ENCODE measurements at places on chromosomes 7 and 10.

GRCh38 chr10:8967061-8967460 is 912.6 kb downstream of the GATA3 start:
- H3K27me3 ChIP-seq = no peaks in the 10 kb centered on the region
- no peak for DNase-seq
- no peak overlapping the region for H3K27ac ChIP-seq

DNA sequence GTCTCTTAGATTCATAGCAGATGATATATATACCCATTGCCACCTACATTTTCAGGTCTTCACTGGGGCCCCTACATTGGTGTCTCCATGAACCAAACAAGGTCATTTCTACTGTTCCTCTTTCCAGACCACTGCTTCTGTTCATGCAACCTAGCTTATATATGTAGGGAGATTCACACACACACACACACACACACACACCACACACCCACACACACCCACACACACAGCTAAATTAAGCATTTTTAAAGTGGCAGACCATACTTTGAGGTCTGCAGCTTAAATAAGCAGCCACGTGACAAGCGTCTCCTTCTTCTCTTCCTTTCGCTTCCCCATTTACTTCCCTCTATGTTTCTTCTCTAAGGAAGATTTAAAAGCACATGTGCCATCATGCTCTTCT is 70.0 kb upstream of the CC2D2B start:
- no peaks in the 10 kb centered on the region for H3K27me3 ChIP-seq
- no peak overlapping the region for H3K27ac ChIP-seq
- no peaks in the 10 kb centered on the region for H3K4me1 ChIP-seq

GRCh38 chr10:124518366-124518765 is 56.7 kb downstream of the LHPP start:
- H3K36me3 ChIP-seq = peaks cover 4% of the 10 kb centered on the region
- H3K27ac ChIP-seq = no peak overlapping the region
- H3K4me1 ChIP-seq = peaks cover 10% of the 10 kb centered on the region
- no peak for DNase-seq

DNA sequence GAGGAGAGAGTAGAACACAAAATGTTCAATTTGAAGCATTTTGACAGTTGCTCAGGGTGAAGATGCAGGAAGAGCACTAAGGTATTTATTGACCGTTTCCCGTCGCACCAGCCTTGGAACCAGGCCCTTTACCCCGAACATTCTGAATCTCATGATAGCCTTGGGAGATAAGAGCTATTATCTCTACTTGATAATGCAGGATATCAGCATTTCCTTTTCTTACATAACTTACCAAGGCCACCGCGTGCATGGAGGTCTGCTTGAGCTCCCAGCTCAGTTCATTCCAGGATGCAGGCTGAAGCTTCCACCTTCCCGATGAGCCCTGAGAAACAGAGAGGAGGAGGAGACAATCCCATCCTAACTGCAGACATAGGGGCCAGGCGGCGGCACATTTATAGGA is 324.2 kb upstream of the COBL start:
- peaks cover 3% of the 10 kb centered on the region for H3K4me1 ChIP-seq
- H3K27ac ChIP-seq = no peak overlapping the region
- DNase-seq = no peak

DNA sequence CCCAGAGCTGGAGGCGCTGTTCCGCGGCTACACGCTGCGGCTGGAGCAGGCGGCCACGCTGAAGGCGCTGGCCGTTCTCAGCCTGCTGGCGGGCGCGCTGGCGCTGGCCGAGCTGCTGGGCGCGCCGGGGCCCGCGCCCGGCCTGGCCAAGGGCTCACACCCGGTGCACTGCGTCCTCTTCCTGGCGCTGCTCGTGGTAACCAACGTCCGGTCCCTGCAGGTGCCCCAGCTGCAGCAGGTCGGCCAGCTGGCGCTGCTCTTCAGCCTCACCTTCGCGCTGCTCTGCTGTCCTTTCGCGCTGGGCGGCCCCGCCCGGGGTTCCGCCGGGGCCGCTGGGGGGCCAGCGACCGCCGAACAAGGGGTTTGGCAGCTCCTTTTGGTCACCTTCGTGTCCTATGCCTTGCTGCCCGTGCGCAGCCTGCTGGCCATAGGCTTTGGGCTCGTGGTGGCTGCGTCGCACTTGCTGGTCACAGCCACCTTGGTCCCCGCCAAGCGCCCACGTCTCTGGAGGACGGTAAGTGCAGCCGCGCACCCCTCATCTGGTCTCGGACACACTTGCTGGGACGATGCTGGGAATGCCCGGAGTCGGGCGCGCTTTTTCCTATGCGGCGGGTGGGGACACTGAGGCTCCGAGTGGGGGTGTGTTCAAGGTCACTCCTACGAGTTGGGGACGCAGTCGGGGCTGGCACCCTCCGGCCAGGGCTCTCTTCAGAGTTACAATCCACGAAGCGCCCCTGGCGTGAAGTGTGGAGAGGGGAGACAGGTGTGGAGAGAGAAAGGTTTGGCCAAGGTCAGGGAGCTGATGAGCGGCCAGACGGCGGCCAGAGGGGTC is 717 bp downstream of the ADCY1 start:
- H3K36me3 ChIP-seq = no peaks in the 10 kb centered on the region
- peak overlapping the region; percentile 55 for H3K27ac ChIP-seq
- peaks cover 22% of the 10 kb centered on the region for H3K4me1 ChIP-seq

- peak overlapping the region; percentile 89 for H3K27ac ChIP-seq
- H3K27me3 ChIP-seq = peaks cover 8% of the 10 kb centered on the region
- H3K4me1 ChIP-seq = peaks cover 25% of the 10 kb centered on the region
- no peaks in the 10 kb centered on the region for H3K36me3 ChIP-seq
- no peak for DNase-seq
These were observed 2.3 kb upstream of the IGF2BP3 start for GRCh38 chr7:23472556-23472955.

- H3K36me3 ChIP-seq = no peaks in the 10 kb centered on the region
- DNase-seq = peak; percentile 77
- H3K4me1 ChIP-seq = peaks cover 65% of the 10 kb centered on the region
- H3K27ac ChIP-seq = peak within 1 kb of the TSS; percentile 94
These were observed at the start of gene LDB3 for GRCh38 chr10:86668297-86669165. LDB3 (plus strand) TSS chr10:86668511; CDS start chr10:86668692, 181 bp downstream.

DNA sequence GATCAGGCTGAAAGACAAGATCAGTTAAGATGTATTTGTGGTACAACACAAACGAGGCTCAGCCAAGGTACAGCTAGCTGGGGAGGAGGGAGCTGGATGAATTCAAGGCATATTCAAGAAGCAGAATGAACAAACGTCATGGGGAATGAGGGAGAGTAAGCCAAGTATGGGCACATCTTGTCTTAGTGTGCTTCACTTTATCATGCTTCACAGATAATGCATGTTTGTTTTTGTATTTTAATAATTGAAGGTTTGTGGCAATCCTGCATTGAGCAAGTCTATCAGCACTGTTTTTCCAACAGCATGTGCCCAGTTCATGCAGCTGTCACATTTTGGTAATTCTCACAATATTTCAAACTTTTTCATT is 135.4 kb downstream of the HIBADH start:
- H3K27me3 ChIP-seq = peaks cover 2% of the 10 kb centered on the region
- no peak for DNase-seq
- H3K27ac ChIP-seq = no peak overlapping the region

- peaks cover 1% of the 10 kb centered on the region for H3K4me1 ChIP-seq
- no peak overlapping the region for H3K4me3 ChIP-seq
- H3K27ac ChIP-seq = no peak overlapping the region
- peaks cover 15% of the 10 kb centered on the region for H3K27me3 ChIP-seq
- peaks cover 5% of the 10 kb centered on the region for H3K36me3 ChIP-seq
These were observed 84.7 kb downstream of the ADCY1 start for GRCh38 chr7:45658716-45659495.

DNA sequence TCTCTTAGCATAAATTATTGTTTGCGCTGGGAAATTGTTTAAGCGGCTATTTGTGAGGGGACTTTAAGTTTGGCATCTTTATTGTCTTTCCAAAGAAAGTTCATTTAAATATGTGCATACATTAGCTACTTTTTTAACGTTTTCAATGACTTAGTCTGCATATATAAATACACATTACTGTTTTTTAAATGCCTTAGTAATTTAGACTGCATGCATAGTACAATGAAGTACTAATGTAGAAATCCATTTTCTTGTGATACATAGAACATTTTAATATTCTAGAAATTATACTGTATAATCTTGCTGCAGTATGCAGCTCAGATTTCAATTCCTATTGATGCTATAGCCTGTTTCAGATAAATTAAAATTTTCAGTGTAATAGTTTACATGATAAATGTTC is 325.4 kb downstream of the MALRD1 start:
- H3K27me3 ChIP-seq = no peaks in the 10 kb centered on the region
- H3K4me3 ChIP-seq = no peak overlapping the region
- H3K36me3 ChIP-seq = no peaks in the 10 kb centered on the region
- H3K27ac ChIP-seq = no peak overlapping the region

- DNase-seq = peak; percentile 63
- no peaks in the 10 kb centered on the region for H3K36me3 ChIP-seq
- H3K4me3 ChIP-seq = no peak overlapping the region
- H3K27me3 ChIP-seq = no peaks in the 10 kb centered on the region
- peaks cover 20% of the 10 kb centered on the region for H3K4me1 ChIP-seq
These were observed 31.4 kb upstream of the NPVF start for GRCh38 chr7:25259487-25260243.

GRCh38 chr7:55360486-55360885 is 4.7 kb upstream of the LANCL2 start:
- H3K27me3 ChIP-seq = peaks cover 11% of the 10 kb centered on the region
- DNase-seq = no peak
- H3K36me3 ChIP-seq = no peaks in the 10 kb centered on the region
- H3K4me1 ChIP-seq = peaks cover 6% of the 10 kb centered on the region

DNA sequence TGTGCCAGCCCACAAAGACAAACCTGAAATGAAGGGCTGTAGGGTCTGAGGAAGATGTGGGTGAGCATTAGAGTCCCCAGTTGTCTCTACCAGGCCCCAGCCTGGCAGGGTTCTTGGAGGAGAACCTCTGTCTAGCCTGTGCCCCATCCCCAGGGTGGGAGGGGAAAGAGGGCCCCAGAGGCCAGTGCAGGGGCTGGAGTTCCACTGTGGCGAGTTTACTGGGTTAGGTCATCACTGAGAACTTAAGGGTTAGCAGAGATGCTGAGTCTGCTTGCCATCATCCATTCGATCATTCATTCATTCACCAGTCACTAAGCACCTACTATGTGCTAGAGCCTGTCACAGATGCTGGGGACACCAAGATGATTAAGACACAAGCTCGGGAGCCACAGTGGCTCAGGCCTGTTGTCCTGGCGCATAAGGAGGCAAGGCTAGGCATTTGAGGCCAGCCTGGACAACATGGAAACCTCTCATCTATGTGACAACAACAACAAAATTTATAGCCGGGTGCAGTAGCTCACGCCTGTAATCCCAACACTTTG is 2.6 kb downstream of the ANKRD2 start:
- H3K27ac ChIP-seq = no peak overlapping the region
- H3K27me3 ChIP-seq = peaks cover 13% of the 10 kb centered on the region
- no peaks in the 10 kb centered on the region for H3K36me3 ChIP-seq
- DNase-seq = no peak

GRCh38 chr7:107652642-107653041 is 8.0 kb upstream of the SLC26A4 start:
- H3K4me3 ChIP-seq = no peak overlapping the region
- peaks cover 2% of the 10 kb centered on the region for H3K27me3 ChIP-seq
- DNase-seq = no peak
- no peaks in the 10 kb centered on the region for H3K36me3 ChIP-seq
- no peak overlapping the region for H3K27ac ChIP-seq

GRCh38 chr7:129144834-129145668 is 544 bp downstream of the TSPAN33 start:
- H3K27me3 ChIP-seq = peaks cover 11% of the 10 kb centered on the region
- peak overlapping the region; percentile 80 for H3K4me3 ChIP-seq
- DNase-seq = no peak
- H3K4me1 ChIP-seq = peaks cover 11% of the 10 kb centered on the region

- no peak overlapping the region for H3K4me3 ChIP-seq
- no peak for DNase-seq
- H3K4me1 ChIP-seq = peaks cover 4% of the 10 kb centered on the region
- H3K27me3 ChIP-seq = peaks cover 5% of the 10 kb centered on the region
These were observed 100.8 kb upstream of the STK17A start for GRCh38 chr7:43481902-43482678.

GRCh38 chr7:73737491-73738219 is 947 bp downstream of the ABHD11 start:
- H3K36me3 ChIP-seq = no peaks in the 10 kb centered on the region
- no peak overlapping the region for H3K27ac ChIP-seq
- peaks cover 4% of the 10 kb centered on the region for H3K4me1 ChIP-seq
- no peak for DNase-seq

DNA sequence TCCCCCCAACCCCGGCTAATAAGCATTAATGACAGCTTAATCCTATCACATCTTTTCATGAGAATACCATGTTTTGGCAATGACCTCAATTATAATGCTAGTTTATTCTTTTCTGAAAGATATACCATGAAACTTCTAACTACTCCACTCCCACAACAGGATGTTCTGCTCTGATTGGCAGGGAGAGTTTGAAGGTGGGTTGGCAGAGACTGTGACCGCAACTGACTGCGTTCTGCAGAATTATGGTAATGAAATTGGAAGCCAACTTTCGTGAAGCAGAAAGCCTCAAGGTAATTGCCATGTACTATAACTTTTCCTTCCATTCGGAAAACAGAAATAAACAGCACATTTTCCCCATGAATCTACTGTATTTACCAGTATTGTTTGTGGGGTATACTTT is 288.2 kb upstream of the SEMA3D start:
- H3K27ac ChIP-seq = no peak overlapping the region
- H3K4me1 ChIP-seq = no peaks in the 10 kb centered on the region
- no peaks in the 10 kb centered on the region for H3K36me3 ChIP-seq
- H3K4me3 ChIP-seq = no peak overlapping the region
- no peak for DNase-seq

DNA sequence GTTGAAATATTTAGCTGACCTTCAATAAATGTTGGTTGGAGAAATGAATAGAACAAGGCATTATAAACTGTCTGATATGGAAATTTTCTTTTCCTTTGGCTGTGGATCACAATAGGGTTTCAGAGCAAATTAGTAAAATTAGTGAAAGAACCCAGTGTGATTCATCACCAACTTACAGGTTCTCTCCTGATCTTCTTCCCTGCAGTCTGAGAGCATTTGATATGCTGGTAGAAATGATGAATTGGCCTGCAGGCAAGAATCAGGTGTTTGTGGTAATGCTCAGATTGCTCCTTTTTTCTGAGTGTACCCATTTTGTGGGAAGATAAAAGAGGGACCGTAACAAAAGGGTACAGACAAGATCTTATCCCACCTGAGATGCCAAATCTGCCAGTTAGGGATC is 51.9 kb downstream of the BTAF1 start:
- DNase-seq = no peak
- H3K4me3 ChIP-seq = no peak overlapping the region
- H3K27me3 ChIP-seq = no peaks in the 10 kb centered on the region
- no peaks in the 10 kb centered on the region for H3K36me3 ChIP-seq
- H3K4me1 ChIP-seq = no peaks in the 10 kb centered on the region

DNA sequence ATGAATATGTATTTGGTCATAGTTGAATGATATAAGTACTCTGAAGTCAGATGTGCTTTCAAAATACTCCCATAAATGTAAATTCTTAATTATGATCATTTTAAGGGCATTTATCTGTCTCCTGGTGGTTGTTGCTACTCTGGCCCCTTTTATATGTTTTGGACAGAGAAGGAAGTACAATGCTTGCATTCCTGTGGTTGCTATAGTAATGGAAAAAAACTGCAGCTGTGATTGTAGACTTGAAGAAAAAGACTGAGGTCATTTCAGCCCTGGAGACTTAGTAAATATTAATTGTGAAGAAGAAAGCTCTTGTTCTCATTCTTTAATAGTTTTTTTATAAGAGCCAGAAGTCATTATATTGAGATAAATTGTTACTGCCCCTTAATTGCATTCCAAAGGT is 70.2 kb upstream of the FERD3L start:
- H3K27me3 ChIP-seq = no peaks in the 10 kb centered on the region
- H3K4me1 ChIP-seq = no peaks in the 10 kb centered on the region
- DNase-seq = no peak
- no peak overlapping the region for H3K27ac ChIP-seq

Measured in glutamatergic neuron (in vitro differentiated cells).